ENCODE measurements at places on chromosomes 7 and 10.
A peak's percentile ranks its signal among the peaks of the same experiment; 100 is the strongest.

DNA sequence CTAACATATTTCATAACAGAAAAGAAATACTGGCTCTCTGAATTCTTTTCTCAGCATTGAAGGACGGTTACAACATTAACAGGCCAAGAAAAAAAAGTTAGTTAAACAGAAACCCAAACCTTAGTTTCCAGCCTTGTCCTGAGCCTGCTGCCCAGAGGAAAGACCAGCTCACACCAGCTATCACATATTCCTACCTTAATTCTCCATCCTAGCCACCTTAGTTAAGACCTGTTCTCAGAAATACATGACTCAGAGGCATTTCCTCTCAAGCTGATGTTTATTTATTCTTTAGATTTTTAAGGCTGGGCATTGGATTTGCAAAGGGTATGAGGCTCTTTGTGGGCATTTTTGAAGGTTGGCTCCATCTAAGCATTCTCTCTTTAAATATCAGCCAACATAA is 34.3 kb upstream of the ADAM12 start:
- DNase-seq = no peak

GRCh38 chr7:131648491-131648890 is 92.1 kb upstream of the PODXL start:
- DNase-seq = no peak

DNA sequence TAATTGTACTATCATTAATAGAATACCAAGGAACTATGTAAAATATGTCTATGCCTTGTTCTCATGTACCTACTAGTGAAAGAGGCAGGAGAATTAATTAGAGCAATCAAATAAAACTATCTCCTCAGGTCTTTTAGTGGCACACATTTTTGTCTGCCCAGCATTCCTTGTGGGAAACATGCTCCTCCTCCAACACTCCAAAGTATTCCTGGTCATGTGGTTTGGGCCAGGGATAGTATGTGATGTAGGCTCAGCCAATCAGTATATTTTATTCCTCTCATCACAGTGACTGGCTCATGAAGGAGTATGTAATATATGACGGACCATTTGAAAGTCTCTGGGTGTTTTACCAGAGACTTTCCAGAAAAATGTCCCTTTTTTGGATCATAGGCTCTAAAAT is 16.7 kb upstream of the SYPL1 start:
- DNase-seq = no peak

DNA sequence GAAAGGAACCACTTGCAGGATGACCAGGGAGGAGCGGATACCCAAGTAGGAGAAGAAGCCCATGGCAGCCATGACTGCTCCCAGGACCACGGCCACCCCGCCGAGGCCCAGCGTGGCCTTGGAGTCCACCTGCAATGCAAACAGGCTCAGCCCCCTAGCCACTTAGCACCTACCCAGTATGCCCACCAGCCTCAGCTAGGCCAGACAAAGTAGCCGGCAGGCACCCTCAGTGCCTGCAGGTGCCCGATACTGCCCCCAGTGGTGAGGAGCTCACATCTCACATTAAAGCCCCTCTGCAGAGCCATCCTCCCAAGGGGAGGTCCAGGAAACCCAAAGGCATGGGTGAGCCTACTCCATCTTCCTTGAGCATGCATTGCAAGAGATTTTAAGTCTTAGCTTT is 6.6 kb downstream of the NPC1L1 start:
- peak; percentile 54 for DNase-seq

DNA sequence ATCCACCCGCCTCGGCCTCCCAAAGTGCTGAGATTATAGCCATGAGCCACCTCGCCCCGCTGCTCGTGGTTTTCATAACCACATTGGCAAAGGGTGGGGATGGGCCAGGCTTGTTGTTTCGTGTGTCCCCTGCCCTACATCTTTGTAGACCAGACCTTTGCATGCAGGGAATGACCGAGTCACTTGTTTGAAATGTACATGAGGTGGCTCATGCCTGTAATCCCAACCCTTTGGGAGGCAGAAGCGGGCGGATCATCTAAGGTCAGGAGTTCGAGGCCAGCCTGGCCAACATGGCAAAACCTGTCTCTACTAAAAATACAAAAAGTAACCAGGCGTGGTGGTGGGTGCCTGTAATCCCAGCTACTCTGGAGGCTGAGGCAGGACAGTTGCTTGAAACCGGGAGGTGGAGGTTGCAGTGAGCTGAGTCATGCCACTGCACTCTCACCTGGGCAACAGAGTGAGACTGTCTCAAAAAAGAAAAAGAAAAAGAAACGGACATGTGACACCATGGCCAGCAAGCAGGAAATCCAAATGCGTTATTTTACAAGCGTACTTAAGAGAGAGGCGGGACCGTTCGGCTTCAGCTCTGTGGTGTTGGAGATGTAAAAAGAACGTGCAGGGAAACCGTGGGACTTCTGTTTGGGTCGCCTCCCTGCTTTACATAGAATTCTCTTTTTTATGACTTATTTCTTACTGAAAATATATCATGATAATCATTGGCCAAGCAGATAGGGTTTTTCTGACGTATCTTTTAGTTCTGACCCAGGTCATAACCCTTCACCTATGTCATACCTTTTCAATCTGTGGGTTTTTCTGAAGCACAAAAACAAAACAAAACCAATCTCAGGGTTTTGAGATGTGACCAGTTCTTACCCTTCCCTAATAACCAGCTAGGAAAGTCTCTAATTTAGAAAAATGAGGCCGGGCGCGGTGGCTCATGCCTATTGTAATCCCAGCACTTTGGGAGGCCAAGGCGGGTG is 45.1 kb downstream of the WIPI2 start:
- no peak for DNase-seq

DNA sequence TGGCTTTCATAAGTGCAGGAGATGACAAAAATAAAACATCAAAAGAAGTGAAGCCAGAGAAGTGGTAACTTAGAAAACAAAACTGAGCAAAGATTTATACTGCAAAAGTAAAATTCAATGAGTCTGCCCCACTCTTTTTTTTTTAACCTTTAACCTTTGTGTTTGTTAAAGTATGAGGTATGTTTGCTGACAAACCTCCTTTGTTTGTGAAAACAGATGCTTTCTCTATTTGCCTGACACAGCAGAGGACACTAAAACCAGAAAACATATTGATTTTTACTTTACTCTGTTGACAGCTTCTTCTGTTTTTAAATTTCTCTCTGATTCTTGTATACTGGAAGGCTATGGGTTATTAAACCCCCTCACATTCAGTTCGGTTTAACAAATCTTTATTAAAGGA is 57.6 kb downstream of the SGMS1 start:
- DNase-seq = no peak

- no peak for DNase-seq
Measured at GRCh38 chr10:50426485-50426884, 175.2 kb upstream of the ASAH2 start.

Data from stimulated activated naive CD8-positive, alpha-beta T cell treated with anti-CD3 and anti-CD28 coated beads, Interleukin-15, amount 100 ng/mL, for 72 hours (primary cell).